HT1080 (cell line): ENCODE measurements at places on chromosomes 11 and 22.

- no peak for DNase-seq
These were observed 55.6 kb upstream of the GRK3 start for GRCh38 chr22:25508761-25509321.

DNA sequence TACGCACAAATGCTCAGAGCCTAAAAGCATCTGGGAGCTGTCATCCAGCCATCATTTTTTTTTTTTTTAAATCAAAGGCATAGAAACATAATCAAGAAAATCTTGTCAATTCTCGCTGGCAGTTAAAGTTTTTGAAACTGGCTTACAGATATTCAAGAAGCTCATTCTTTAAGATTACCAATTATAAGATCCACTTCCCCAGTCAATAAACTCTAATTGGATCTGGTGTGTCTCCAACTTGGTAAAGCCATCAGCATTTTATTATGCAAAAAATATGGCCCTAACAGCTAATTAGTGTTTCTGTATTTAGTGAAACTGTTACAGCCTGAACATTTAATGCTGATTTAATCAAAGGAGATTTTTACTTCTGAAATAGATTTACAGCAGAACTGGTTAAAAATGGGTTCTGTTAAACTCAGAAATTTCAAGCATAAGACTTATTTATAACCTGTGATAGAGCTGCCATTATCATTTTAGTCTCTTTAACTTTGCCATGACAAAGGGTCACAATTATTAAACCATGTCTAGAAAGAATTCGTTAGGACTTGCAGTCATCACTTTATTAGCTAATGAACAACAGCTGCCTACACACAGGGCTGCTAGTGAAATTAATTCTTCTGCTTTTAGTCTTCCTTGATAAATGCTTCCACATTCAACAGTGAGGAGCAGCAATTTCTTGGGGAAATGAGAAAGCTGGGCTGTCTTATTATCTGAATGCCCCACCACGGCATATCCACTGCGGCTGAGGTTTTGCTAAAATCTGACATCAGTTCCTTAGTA, 176.4 kb upstream of the PITPNB start:
- DNase-seq, result no peak

DNA sequence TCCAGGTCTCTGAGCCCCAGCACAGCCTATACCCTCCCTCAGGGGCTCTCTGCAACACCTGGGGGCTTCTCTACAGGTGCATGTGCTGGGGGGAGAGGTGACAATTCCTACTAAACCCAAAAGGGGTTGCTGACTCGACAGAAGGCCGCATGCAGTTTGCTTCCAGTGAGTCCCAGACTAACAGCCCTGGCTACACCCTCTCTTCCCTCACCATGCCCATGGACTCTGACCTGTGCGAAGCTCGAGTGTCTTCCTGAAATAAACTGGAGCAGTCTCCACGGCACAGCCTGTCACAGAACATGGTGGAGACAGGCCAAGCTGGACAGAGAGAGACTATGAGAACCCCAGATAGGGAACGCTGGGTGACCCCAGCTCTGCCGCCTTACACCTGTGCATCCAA, 16.6 kb downstream of the PLEKHA7 start:
- no peak for DNase-seq

DNA sequence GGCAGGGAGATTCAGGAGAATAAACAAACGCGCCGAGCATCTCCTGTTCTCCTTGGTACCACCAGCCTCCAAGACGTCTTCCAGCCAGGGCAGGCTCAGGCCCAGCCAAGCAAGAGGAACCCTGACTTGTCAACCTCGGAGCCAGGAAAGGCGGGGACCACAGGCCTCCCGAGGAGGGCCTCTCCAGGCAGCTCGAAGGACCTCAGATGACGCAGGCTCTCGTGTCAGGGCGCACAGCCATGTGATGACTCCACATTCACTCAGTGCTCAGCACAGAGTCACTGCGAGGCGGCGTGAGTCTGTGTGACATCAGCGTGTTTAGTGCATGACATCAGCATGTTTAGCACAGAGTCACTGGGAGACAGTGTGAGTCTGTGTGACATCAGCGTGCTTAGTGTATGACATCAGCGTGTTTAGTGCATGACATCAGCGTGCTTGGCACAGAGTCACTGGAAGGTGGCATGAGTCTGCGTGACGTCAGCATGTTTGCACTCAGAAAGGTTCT, 241.4 kb downstream of the BRD1 start:
- peak; percentile 64 for DNase-seq

DNA sequence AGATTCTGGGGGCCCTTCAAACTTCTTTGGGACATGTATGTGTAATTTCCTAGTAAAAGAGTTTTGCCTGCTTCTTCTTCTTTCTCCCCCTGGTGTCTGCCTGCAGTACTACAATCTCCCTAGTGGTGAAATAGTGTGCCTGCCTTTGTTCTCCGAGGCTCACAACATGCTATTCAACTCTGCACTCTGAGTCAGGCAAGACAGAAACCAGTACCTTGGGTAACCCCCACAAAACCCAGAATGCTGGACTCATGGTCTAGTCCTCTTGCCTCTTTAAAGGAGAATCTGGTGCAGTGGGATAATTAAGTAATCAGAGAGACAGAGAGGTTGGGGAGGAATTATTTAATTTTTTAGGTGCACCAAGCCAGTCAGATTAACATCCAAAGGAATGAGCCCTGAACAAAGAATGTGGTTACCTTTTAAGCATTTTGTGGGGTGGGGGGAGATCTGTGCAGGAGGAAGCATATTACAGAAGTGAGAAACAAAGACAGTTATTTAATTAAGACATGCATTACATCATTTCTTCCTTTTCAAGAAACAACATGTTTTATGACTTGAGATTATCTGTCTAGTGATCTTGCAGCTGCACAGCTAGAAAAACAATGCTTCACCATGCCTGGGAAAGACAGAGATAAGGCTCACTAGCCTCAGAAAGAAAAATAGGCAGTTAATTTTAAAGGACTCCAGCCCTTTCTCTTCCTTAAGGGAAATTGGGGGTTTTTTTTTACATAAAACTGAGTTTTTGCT, 11.0 kb upstream of the MS4A6A start:
- peak; percentile 76 for DNase-seq

DNA sequence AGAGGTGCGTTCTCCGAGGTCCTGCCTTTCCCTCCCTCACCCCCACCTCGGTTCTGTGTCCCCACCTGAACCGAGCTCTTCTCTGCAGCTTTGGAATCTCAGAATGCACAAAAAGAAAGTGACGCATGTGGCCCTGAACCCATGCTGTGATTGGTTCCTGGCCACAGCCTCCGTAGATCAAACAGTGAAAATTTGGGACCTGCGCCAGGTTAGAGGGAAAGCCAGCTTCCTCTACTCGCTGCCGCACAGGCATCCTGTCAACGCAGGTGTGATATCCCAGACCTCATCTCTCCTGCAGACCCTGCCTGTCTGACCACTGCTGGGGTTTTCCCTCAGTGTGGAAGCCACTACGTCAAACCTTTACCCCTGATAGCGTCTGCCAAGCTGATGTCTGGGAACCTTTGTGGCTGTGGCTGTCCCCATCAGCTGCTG, 13.9 kb downstream of the ACP2 start:
- DNase-seq, result no peak

- no peak for DNase-seq
These were observed 12.0 kb downstream of the ALG12 start for GRCh38 chr22:49906071-49906798.

GRCh38 chr22:26182723-26183122, 13.5 kb downstream of the SEZ6L start:
- no peak for DNase-seq

- no peak for DNase-seq
These were observed 5.4 kb downstream of the SLC35E4 start for GRCh38 chr22:30640839-30641430.

DNA sequence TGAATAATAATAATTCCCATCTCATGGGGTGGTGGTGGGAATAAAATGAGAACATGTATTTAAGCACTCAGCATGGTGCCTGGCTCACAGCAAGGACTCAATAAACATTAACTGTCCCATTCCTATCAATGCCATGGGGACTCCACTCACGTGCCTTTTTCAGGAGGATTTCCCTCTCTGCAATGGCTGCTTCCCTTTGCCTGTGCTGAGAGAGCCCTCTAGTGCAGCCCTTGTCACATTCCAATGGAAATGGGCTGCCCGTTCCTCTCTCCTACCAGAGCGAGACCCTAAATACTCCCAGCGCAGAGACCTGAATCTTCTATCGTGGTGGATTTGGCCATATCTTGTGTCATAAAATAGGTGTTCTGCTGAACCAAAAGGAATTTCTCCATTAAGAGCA, 621.5 kb upstream of the B3GAT1 start:
- DNase-seq, result no peak

DNA sequence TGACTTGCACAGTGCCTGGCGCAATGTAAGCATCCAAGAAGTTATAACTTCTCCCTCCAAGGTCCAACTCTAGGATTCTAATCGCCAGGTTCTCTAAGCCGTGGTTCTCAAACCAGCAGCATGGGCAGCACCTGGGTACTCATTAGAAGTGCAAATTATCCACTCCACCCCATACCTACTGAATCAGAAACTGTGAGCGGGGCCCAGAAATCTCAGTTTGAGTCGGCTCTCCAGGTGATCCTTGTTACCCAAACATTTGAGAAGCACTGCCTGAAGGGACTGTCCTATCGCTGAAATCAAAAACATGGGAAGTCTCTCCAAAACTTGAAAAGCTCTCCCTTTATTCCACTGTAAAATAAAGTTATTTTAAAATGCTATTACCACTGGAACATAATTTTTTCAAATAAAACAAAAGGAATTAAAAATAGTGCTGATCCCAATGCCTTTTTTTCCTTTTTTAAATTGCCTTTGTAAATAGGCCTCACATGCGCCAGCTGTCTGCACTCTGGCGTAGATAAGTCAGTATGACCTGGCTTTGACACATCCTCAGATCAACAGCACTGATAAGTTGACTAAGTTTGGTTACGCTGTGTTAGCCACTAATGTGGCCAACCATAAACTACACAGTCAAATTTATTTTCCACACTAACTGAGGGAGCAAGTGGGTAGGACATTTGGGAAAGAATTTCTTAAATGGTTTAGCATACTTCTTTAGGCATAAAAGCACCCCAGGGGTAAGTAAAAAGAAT, 8.4 kb upstream of the CTR9 start:
- DNase-seq, result peak; percentile 25

- no peak for DNase-seq
These were observed 17.2 kb downstream of the AP2A2 start for GRCh38 chr11:942823-943222.

GRCh38 chr22:18975434-18976196, 39.5 kb upstream of the PRODH start:
- no peak for DNase-seq

- DNase-seq, result peak; percentile 48
These were observed 23.5 kb downstream of the PKNOX2 start for GRCh38 chr11:125188021-125188420.

DNA sequence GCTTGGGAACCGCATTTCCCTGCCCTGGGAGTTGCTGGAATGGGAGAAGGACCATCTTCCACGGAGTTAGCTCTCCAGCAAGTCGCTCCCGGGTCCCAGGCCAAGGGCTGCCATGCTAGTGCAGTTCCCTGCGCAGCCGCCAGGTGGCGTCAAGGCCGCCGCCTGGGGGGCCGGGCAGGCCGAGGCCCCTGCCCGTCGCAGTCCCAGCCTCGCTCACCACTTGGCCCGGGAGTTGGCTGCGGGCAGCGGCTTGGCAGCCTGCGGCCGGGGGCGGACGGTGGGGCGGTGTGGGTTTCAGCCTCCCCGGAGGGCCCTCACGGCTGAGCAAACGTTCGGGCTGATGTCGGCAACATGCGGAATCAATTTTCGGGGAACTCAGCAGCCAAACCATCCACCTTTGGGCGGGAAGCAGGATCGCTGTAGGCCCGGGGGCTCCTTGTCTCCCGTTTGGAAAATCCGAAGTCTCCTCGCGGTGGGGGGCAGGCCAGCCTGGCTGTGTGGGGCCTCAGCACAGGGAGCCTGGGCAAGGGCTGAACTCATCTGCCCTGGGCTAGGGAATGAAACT, 415.1 kb downstream of the SOX6 start:
- no peak for DNase-seq

DNA sequence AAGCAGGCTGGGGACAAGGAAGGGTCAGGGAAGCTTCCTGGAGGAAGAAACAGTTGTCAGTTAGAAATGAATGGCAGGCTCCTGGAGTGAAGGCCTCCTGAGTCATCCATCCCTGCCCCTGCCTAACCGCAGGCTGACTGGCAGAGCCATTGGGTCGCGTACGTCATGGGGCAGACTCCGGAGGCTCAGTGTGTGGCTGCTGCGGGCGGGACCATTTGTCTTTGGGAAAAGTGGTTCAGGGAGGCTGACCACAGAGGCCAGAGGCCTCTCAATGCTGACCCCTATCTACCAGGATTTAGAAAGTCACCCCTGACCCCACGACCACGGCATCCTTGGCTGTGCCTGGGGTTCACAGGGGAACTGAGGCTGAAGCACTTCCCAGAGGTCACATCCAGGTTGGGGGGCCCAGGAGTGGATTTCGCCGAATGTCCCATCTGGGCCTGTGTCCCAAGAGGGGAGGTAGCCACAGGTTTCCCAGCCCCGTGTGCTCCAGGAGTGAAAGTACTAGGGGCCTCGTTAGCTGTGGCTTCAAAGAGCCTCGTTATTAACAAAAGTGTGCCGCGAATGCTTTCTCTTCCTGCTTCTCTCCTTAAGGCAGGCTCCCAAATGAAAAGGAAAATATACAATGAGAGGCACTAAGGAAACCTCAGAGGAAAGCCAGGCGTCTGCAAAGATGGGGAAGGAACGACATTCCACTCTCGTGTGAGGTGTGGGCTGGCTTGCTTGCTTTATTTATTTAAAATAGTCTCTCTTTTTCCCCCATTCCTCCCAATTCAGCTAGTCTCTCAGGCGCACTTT, 58.9 kb downstream of the FLRT1 start:
- DNase-seq, result peak; percentile 93

- DNase-seq, result no peak
These were observed 88.3 kb downstream of the NAV2 start for GRCh38 chr11:19800714-19801519.

DNA sequence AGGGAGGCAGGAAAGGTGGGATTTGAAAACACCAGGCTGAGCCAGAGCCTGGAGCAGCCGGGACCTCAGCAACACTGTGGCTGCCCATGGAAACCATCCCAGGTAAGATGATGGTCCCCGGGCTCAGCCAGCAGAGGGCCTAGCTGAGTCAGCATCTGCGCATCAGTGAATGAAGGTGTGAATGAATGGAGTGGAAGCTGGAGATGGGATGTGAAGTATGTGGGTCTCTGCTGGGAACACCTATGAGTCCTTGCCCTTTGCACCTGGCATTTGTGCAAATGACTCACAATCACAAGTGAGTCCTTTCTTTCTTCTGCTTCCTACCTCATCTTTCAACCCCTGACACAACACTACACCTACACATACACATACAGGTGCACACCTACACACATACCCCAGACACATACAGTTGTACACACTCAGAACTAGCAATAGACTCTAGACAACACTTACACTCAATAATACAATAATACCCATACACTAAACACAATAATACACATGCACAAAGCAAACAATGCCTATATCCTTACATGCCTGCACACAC, 62.8 kb upstream of the PRDM11 start:
- no peak for DNase-seq

GRCh38 chr22:28670756-28671155, 8.9 kb downstream of the TTC28 start:
- peak; percentile 25 for DNase-seq

- no peak for DNase-seq
These were observed 19.3 kb downstream of the PRR33 start for GRCh38 chr11:1872267-1872985.

- no peak for DNase-seq
These were observed 85.9 kb downstream of the GAB2 start for GRCh38 chr11:78331711-78332110.
